IMR-90 (cell line): ENCODE measurements at places on chromosomes 7 and 10. TPM values are rescaled to one million over a fixed set of nuclear protein-coding genes. Genes with fewer than 3 reads are reported as not detected.

DNA sequence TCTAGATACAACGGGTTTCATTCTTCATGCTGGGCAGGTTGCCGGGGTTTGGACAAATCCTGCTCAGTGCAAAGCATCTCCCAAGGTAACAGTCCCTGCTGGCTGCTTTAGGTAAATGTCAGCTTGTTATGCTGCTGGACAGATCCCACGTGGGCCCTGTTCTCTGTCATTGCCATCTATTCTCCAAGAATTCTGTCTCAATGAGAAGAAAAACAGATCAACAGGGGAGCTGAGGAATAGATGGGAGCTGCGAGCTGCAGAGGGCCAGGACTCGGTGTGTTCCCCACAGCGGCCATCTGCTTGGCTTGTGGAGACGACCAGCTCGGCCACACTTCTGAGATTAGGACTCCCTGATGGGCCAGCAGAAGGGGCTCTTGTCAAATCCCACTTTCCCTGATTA is 235.2 kb downstream of the DPP6 start:
- DNase-seq: no peak

Gene CUL1
- polyA plus RNA-seq: 39.4 and 44.0 TPM in 2 replicates

DNA sequence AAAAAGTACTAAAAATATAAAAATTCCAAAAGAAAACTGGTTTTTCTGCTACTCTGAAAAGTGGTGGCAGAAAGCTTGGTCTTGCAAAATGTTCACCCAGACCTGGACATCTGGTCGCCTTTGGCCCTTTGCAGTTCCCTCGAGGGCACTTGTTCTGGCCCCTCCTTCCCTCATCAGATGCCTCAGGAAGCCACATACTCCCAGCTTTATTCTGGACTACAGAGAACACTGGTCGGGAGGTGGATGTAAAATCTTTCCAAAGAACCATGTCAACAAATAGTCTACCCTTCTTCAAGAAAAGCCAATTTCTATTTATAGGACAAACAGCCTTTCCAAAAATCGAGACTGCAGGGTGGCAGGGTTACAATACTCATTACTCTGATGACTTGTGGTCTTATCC is 726.1 kb downstream of the TNS3 start:
- DNase-seq: no peak

DNA sequence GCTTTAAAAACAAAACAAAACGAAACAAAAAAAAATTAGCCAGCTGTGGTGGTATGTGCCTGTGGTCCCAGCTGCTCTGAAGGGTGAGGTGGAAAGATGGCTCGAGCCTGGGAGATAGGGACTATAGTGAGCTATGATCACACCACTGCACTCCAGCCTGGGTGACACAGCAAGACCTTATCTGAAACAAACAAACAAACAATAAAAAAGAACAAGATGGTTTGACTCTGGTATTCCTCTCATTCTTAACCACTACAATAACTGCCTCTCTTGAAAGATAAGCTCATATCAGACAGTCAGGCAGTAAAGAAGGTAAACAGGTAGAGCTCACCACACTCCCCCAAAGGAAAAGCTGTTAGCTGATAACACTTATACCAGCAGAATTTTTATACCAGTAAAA is 14.1 kb upstream of the DUSP5 start:
- no peak for DNase-seq

DNA sequence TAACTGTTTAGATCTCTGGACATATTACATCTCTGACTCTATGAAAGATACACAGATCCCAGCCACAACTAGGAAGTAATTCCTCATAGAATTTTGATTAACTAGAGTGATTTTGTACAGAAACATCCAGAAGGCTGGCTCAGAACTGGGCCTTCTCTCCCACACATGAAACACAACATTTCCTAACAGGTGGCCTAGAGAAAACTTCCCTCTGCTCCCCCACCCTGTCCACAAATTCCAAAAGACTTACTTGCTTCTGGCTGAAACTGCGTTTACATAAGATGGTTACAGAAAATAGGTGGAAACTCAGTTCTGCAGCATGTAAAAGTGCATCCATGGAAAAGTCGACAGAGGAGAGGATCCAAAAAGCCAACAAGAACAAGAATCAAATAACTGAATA is 132.9 kb downstream of the FZD1 start:
- peak; percentile 6 for DNase-seq

GRCh38 chr7:21580073-21580521 is 37.3 kb downstream of the DNAH11 start:
- peak; percentile 57 for DNase-seq

- peak; percentile 47 for DNase-seq
These were observed 3.9 kb upstream of the PWWP2B start for GRCh38 chr10:132392811-132393694.

Gene OR2A2
- polyA plus RNA-seq: not detected in 2 replicates

GRCh38 chr7:83178796-83179195 is 16.1 kb upstream of the PCLO start:
- no peak for DNase-seq

GRCh38 chr10:129773359-129773990 is 190.6 kb downstream of the EBF3 start:
- no peak for DNase-seq

Gene SORCS3
- polyA plus RNA-seq: not detected in 2 replicates

DNA sequence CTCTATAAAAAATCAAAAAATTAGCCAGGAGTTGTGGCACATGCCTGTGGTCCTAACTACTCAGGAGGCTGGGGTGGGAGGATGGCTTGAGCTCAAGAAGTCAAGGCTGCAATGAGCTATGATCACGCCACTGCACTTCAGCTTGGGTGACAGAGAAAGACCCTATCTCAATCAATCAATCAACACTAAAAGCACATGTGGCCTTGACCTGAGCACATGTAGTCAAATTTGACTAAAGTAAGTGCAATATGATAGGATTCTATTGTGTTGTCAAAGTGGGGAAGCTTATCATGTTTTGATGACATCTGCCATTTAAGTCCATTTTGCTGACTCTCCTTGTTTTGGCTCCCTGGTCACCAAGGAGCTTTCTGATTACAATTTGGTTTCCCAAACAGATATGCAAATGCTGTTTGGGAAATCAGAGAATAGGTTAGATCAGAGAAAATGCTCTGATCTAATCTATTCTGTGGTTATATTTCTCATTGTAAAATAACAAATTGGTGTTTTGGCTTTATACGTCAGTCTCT is 43.8 kb upstream of the ATOH7 start:
- DNase-seq: no peak

Gene MMP21
- polyA plus RNA-seq: not detected in 2 replicates

Gene FLNC
- polyA plus RNA-seq: 154 and 167 TPM in 2 replicates

DNA sequence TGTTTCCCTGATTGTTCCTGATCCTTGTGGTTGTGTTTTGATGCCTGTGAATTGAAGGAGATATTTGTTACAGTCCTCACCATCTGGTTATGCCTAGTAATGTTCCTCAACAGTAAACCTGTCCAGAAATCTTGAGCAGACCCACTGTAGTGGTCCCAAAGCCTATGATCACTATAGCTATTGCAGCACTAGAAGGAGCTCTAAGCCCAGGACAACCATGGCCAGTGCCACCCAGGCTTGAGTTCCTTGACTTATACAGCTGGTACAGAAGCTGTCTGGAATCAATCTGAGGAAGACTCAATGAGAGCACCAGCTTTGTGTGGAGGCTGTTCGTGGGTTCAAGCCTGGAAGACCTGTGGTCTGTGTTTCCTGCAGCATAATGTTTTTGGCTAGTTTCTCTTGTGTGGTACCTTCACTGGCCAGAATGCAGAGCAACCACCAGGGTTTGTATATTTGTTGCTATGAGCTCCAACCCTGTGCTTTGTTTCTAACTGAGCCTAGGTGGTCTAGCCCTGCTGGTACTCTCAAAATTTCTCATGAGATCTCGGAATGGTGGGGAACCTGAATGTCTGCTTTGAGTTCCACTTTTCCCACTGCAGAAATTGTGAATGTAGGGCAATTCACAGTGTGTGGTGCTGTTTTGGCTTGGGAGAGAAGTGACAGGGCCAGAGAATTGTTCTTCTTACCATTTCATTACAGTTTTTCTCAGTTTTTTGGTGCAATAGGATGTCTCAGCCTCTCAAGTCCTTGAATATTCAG is 355.2 kb downstream of the SUGCT start:
- no peak for DNase-seq
